ENCODE measurements at places on chromosomes 13 and 19.

GRCh38 chr13:87094646-87095045 lies 576.5 kb upstream of the SLITRK5 start:
- DNase-seq = no peak

DNA sequence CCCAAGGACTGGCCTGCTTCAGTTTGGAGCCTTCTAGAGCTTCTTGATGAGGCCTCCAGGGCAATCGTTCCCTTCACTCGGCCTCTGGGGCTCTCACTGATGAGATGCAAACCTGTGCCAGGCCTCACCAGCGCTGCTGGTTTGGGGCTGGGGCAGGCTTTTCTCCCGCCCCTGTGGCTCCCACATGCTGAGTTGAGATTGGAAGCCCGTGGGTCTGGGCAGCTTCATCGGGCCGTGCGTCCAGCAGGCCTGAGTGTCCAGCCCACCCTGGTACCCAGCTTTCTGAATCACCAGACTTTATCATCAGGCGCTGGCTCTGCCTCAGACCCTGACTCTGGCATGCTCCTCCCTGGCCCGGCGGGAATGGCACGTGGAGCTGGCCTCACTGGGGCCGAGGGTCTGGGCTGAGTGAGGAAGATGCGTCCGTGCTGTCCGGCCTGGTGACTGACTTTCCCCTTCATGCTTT lies 4.3 kb downstream of the CALM3 start:
- no peak for DNase-seq

GRCh38 chr19:56094449-56094848 lies 26.6 kb downstream of the ZNF787 start:
- no peak for DNase-seq

GRCh38 chr19:18846862-18847548 lies 15.2 kb downstream of the UPF1 start:
- peak; percentile 42 for DNase-seq

- DNase-seq = no peak
These were observed at the start of gene FUT6 for GRCh38 chr19:5839065-5840017. Gene FUT6 (minus strand): TSS chr19:5839702. CDS start chr19:5832567, 7,135 bp downstream.

DNA sequence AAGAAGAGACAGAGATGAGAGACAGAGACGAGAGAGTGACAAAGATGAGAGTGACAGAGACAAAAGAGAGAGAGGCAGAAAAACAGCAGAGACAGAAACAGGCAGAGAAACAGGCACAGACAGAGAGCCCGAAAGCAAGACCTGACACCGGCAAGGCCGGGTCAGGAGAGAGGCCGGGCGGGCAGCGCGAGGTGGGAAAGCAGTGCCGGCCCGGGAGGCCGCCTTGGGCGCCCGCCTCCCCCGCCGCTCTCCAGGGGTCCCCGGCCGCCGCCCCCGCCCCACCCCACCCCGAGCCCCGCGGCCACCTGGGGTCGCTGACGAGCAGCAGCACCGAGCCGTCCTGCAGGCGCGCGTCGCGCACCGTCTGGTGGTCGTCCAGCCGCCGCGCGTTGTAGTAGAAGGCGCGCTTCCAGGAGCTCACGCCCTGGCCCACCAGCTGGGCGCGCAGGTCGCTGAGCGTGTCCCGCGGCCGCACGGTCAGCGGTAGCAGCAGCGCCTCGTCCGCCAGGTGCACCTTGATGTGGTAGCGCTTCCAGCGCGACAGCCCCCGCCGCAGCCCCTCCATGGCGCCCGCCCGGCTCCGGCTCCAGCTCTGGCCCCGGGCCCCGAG lies at the start of gene TINCR:
TINCR (minus strand) TSS at position 594 of the 610 bp plus-strand sequence.
- no peak for DNase-seq

- no peak for DNase-seq
These were observed 16.6 kb upstream of the NPAS1 start for GRCh38 chr19:47002853-47003610.

GRCh38 chr13:74221752-74222151 lies 87.5 kb upstream of the KLF12 start:
- DNase-seq = no peak

GRCh38 chr13:94280845-94281244 lies 198.6 kb downstream of the DCT start:
- no peak for DNase-seq

GRCh38 chr19:17721821-17722220 lies 2.5 kb downstream of the MAP1S start:
- no peak for DNase-seq

DNA sequence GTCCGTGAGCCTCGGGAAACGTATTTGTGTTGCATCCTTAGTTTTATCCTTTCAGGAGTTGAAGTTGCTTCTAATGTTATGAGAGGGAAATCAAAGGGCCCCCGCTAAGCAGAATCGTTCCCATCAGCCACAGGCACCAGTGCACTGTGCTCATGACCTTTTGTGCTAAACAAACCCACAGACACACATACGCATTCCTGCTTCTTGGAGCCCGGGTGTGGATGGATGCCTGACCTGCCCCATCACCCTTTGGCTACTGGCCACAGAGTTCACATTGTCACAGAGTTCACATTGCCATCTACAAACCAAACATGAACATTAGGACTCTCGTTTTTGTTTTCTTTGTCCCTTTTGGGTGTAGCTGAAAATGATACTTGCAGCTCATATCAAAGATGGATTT lies 47.2 kb downstream of the CHST8 start:
- DNase-seq = no peak

GRCh38 chr13:100544866-100545683 lies 43.5 kb downstream of the GGACT start:
- no peak for DNase-seq

DNA sequence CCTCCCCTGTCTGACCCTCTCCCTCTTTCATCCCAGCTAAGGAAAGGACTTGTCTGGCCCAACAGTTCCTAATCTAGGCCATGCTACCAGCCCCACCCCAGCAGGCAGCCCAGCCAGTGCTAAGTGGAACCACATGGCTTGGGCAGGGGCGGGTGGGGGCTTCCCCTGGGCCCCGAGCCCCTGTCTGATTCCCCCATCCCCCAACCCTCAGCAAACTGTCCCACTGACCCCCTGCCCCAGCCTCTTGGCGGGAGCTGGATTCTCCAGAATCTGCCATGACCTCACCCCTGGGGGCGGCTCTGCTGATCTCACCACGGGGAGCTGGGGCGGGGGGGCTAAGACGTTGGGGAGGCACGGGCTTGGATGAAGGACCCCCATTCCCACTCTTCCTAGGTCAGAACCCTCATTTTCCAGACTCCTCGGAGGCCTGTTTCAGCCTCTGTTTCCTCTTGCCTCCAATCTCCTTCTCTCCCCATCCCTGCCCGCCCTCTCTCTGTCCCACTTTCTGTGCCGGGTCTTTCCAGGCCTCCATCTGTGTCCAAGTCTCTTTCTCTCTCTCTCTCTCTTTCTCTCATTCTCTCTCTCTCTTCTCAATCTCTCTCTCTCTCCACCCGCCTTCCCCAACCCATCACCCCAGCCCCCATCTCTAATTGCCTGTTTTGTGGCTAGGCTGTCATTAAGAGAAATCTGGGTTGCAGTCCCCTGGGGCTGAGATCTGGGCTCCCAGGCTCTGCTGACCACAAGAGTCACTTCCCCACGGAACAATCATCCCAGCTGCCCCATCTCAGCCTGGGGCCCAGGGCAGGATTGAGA lies 2.7 kb downstream of the COL5A3 start:
- DNase-seq = no peak

DNA sequence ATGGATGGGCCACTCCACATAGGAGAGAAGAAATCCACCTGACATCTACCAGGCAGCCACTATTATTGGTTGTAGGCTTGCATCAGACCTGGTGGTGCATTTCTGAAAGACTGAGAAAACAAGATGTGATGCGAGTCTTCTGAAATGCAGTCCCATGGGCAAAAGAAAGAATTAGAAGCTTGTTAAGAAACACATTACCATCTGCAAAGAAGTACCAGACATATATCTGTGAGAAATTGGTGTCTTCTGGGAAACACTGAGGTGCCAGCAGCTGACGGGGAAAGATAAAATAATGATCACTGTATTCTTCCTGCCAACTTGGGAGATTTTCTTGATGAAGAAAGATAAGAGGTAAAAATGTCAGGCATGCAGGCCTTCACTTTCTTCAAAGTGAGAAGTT lies 14.4 kb downstream of the AMER2 start:
- no peak for DNase-seq

DNA sequence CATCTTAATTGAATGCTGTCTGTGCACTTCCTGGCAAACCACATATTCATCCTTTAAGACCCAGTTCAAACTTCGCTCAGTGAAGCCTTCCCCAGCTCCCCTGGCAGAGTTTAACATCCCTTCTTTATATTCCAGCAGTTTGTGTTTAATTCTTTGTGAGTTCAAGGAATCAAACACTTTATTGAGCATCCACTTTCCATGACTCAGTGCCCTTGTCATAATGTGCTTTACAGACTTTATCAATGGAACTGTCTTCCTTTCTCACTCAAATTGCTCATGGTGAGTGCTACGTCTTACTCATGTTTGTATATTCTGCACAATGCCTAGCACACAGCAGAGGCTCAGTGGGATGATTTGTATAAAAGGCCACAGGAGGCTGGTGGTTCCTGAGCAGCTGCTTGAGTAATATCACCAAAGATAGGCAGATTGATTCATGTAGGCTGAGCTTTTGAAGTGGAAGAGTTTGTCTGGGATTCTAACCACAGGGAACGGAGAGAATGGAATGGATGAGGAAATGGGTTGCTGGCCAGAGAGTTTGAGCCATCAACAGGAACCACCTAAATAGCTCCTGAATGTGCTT lies 44.2 kb downstream of the SERTM1 start:
- no peak for DNase-seq

GRCh38 chr19:17078036-17078919 lies 2.7 kb downstream of the MYO9B start:
- DNase-seq = no peak

GRCh38 chr19:15264061-15264932 lies 32.0 kb upstream of the EPHX3 start:
- DNase-seq = peak; percentile 43

- no peak for DNase-seq
These were observed 670.5 kb upstream of the ARGLU1 start for GRCh38 chr13:107238262-107238981.

- no peak for DNase-seq
These were observed 105.7 kb upstream of the KL start for GRCh38 chr13:32910530-32910929.

GRCh38 chr13:114073881-114074612 lies 58.4 kb downstream of the RASA3 start:
- no peak for DNase-seq

- DNase-seq = no peak
These were observed 261.3 kb downstream of the LMO7 start for GRCh38 chr13:75897386-75897785.

DNA sequence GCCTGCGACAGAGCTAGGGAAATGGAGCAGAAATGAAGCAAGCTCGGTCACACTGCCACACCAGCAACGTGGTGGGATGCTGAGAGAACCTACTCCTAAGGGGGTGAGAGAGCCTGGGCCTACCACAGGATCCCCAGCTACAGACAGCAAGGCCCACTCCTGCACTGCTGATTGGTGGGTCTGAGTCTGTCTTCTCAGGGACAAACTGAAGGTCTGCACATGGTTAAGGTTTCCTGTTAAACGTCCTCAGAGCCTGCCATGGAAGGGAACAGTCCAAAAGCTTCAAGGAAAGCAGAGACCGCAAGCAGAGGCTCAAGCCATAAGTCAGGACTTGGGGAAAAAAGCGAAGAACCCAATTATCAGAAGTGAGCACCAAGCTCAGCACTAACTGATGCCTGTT lies 53.5 kb upstream of the MED4 start:
- no peak for DNase-seq

DNA sequence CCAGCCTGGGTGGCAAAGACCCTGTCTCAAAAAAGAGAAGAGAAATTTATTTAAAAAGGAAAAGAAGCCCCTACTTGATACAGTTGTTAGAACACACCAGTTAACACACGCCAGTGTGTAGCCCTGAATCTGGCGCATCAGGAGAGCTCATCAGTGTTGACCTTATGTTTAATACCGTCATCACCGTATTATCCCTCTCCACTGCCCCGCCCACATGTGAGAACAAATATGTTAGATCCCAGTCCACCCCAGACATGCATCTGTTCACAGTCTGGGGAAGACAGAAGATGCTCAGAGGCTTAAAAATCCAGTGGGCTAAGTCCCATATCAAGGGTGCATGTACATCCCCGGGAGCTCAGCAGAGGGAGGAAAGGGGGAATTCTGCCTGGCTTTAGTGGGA lies 155.2 kb downstream of the DPF1 start:
- no peak for DNase-seq

- DNase-seq = no peak
These were observed 454 bp downstream of the TIMM44 start for GRCh38 chr19:7942981-7943443.

- DNase-seq = no peak
These were observed 206.3 kb downstream of the FOXO1 start for GRCh38 chr13:40460116-40460515.

- no peak for DNase-seq
These were observed 14.0 kb downstream of the ELL start for GRCh38 chr19:18507727-18508440.

DNA sequence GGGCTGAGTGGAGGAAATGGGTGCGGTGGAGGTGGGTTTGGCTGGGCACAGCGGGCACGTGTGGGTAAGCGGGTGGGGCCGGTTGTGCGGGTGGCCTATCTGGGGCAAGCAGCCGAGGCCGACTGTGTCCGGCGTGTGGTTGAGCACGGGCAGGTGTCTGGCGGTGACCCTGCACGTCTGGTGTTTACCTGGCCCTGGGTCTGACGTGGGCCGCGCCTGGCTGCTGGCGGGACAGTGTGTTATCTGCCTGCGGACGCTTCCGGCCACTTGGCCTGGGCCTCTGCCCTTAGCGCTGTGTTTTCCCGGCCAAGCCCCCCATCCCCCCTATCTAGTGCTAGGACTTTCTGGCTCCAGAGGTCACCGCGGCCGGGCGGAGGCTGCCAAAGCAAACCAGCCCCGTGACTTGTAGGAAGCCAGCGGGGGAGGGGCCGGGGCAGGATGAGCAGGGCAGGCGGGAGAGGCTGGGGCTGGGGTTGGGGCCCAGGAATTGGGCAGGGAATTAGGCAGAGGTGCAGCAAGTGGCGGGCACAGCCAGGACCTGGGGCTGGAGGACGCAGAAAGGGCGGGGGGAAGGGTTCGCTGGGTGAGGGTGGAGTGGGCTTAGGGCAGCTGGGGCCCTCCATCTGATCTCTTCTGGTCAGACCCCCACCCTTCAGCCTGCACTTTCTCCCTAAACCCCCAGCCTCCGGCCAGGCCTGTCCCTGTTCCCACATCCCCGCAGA lies 534 bp upstream of the HPN start:
- DNase-seq = no peak

- DNase-seq = no peak
These were observed 103.4 kb downstream of the FRY start for GRCh38 chr13:32135056-32135390.

Measured in stimulated activated CD8-positive, alpha-beta memory T cell treated with anti-CD3 and anti-CD28 coated beads, Interleukin-7, amount 100 ng/mL, for 48 hours (primary cell).